ENCODE measurements at places on chromosomes 12 and 14.
A peak's percentile ranks its signal among the peaks of the same experiment; 100 is the strongest.

DNA sequence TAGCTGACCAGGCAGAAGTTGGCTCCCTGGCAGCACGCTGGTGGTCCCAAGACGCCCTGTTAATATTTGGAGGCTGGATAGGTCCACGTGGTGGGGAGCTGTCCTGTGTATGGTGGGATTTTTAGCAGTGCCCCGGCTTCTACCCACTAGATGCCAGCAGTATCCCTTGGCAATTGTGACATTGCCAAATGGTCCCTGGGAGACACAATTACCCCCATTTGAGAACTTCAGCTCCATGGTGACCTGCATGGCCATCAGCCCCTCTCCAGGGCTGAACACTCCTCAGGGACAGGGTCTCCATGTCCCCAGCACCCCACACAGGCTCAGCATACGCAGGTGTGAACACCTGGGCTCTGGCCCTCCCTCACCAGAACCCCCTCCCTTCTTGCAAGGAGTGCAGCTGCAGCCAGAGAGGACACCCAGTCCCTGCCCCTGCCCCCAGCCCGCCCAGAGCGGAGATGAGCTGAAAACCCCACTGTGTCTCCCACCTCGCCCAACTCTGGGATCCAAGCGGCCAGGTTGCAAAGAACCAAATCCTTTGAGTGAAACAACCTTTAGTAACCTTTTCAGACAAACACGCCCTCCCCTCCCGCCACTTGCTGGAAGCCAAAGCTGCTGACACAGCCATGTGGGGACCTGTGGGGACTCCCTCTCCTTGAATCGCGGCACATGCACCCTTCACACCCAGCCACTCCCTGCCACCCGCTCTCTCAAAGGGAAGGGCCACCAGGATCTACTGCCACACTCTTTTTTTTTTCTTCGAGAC lies 120.4 kb downstream of the CALM1 start:
- no peak for DNase-seq

DNA sequence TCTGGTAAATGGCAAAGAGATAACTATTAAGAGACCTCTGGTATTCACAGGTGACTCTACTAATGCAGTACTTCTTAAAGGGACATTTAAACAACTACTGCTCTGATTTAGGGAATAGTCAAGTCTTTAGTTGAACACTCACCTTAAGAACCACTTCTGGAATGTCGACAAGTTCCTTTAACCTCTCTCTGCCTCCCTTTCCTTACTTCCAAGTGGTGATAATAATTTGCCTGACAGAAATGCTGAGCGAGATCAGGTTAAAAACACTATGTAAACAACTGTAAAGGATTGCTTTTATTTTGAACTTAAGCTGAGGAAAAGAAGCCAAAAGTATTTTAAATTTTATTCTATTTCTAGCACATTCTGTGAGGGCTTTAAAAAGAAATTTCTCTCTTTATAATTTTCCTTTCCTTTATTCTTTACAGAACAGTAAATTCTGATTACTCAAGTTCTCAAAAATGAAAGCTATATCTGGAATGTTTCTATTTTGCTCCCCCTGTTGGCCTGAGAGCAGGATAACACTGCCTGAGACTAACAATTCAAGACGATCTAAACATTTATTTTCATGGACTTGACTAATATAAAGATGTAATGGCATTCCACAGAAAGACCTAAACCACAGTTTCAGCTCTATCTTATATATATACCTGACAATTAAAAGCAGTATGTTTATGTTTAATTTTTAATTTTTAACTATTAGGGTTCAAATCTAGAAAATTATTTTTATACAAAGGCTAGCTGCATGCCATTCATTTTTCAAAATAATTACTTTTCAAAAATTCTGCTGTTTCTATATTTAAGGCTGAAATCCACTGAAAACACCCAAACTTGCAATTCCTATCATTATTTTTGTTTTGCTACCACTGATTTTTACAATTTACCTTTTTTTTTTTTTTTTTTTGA lies 29.2 kb downstream of the ZCCHC8 start:
- peak; percentile 79 for DNase-seq

GRCh38 chr12:26226629-26227360 lies 31.4 kb downstream of the SSPN start:
- peak; percentile 73 for DNase-seq

- DNase-seq, result no peak
These were observed 187.4 kb upstream of the RASSF8 start for GRCh38 chr12:25771041-25771440.

- no peak for DNase-seq
These were observed 59.6 kb downstream of the PRKD1 start for GRCh38 chr14:29868000-29868399.

DNA sequence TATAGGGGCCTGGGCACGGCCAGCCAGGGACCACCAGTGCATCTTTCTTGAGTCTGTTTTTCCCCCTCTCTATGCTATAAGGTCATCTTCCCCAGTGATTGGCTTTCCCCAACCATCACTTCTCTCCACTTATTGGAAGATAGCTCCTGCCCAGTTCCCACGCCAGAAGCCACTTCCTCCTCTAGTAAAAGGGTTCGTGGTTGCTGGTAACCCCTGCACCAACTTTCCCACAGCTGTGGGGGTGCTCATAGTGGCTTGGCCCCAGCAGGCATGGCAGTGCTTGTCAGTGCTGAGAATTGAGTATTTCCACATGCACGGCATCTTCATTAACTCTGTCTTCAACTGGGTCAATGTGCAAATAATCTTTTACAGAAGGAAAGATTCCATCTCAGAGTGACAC lies 215.4 kb downstream of the FOXN3 start:
- peak; percentile 9 for DNase-seq

GRCh38 chr14:59341858-59342477 lies 123.2 kb downstream of the GPR135 start:
- DNase-seq, result peak; percentile 62
